Heart left ventricle (tissue), 16 donors: ENCODE measurements at places on chromosomes 7 and 10. TPM values are rescaled to one million over a fixed set of nuclear protein-coding genes. Genes with fewer than 3 reads are reported as not detected.

Gene MACC1
- not detected for total RNA-seq

Gene AS3MT
- total RNA-seq, result 16.9 TPM

Gene C10orf53
- not detected for total RNA-seq

Gene PON3
- 0.76 TPM for total RNA-seq

Gene UNCX
- not detected for total RNA-seq
